ENCODE measurements at places on chromosomes 3 and 15.
A peak's percentile ranks its signal among the peaks of the same experiment; 100 is the strongest.

DNA sequence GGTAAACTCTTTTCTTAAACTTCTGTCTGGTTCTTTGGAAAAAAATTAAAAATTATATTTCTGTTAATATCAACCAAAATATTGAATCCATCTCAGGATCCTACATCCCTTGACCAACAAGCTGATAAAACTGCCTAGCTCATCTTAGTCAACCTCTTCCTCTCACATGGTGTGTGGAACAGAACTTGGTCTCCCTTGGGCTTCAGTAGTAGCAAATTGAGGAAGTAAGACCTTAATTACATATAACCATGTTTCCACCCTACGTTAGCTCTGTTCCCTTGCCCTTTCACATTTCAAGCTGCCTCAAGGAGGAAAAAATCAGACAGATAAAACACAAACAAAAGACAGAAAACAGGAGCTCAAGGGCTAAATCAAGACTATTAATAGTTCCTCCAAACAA, 116.4 kb downstream of the GREM1 start:
- no peak for DNase-seq

DNA sequence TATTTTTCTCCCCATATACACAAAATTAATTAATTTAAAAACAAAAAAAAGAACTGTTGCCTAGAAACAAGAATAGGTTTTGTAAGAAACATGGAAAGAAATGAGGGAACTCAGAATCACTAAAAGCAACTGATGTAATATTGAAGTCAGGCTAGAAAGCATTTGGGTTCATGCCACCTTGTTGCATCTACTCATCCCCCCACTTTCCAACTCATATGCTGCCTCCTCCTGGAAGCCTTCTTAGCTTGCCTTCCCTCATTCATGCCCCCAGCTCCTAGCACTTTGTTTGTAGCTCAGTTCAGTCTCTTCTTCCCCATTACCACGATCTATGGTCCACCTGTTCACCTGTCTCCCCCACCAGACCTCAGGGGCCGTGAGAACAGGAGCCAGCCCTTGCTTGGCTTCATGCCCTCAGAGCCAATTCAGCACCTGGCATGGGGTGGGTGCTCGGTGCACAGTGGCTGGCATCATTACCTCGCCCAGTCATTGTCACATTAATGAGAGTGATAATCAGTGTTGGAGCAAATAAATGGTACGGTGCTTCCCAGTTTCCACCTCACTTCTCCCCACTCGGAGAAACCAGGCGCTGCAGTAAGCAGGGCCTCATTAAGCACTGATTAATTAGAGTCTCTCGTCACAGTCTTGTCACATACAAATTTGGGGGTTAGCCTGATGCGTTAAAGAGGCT, 62.4 kb upstream of the SLC6A1 start:
- no peak for DNase-seq

GRCh38 chr15:76993114-76993725, 1.7 kb upstream of the PSTPIP1 start:
- no peak for DNase-seq

DNA sequence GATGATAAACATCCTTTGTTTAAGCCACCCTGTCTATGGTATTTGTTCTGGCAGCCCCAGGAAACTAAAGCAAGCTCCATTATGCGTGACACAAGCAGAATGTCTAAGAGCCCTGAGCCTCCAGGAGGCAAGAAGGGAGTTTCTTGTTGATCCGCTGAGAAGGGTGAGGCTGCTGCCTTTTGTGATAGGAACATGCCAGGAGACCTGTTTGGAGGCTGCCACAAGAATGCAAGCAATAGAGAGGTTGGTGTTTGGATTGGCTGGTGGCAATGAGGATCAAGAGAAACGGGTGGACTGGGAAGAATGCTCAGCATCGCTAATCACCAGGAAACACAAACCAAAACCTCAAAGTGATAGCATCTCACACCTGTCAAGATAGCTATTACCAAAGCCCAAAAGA, 104.8 kb downstream of the ASB7 start:
- no peak for DNase-seq

- DNase-seq: peak; percentile 92
These were observed 29.3 kb downstream of the CCNL1 start for GRCh38 chr3:157130467-157131251.

GRCh38 chr3:125213946-125214542, 1.5 kb upstream of the SLC12A8 start:
- no peak for DNase-seq
